Activated CD8-positive, alpha-beta T cell treated with anti-CD3 and anti-CD28 coated beads, Interleukin-2, amount 10 ng/mL, durations not matched to agents 7 days and 5 days (primary cell): ENCODE measurements at places on chromosomes 4 and X.

DNA sequence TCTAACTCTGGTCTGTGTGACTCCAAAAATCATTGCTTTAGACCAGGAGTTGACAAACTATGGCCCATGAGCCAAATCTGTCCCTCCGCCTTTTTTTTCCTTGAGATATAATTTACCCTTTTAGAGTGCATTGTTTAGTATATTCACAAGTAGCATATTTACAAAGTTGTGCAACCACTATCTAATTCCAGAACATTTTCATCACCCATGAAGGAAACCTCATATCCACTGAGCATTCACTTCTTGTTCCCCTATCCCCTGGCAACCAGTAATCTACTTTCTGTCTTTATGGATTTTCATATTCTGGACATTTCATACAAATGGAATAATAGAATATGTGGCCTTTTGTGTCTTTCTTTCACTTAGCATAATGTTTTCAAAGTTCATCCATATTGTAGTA, 67.4 kb upstream of the CITED1 start:
- no peak overlapping the region for H3K27ac ChIP-seq
- no peak for DNase-seq
- H3K4me1 ChIP-seq: no peaks in the 10 kb centered on the region
- no peaks in the 10 kb centered on the region for H3K36me3 ChIP-seq

DNA sequence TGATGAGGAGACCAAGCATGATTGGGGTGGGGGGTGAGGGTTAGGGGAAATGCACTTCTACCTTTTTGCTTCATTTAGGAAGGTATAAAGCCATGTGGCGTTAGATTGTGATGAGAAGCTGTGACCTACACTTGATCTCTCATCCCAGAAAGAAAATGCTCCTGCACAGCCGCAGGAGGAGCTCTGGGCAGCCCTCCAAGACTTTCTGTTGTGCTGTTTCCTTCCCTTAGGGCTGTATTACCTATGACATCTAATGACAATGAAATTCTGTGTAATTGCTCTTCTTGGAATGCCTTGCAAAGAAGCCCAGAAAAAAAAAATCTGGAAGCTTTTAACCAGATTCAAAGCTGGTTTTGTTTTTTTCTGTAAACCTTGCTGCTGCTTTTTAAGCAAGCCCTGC, 13.4 kb downstream of the PRPS2 start:
- H3K27me3 ChIP-seq: no peaks in the 10 kb centered on the region
- H3K4me1 ChIP-seq: peaks cover 24% of the 10 kb centered on the region
- H3K4me3 ChIP-seq: no peak overlapping the region
- DNase-seq: no peak

DNA sequence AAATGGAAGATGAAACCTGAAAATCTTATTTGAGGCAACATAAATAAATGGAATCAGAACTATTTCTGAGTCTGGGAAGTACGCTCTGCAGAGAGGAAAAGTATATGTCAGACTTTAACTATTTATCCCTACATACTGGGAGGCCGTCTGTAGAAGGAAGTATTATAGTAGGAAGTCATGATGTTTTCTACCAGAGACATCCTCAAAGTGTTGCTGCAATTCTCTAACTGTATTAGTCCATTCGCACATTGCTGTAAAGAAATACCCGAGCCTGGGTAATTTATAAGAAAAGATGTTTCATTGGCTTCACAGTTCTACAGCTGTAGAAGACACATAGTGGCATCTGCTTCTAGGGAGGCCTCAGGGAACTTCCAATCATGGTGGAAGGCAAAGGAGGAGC, 88.7 kb upstream of the TBL1X start:
- DNase-seq: no peak
- peaks cover 8% of the 10 kb centered on the region for H3K27me3 ChIP-seq
- H3K36me3 ChIP-seq: no peaks in the 10 kb centered on the region
- H3K4me1 ChIP-seq: peaks cover 23% of the 10 kb centered on the region
- no peak overlapping the region for H3K27ac ChIP-seq

DNA sequence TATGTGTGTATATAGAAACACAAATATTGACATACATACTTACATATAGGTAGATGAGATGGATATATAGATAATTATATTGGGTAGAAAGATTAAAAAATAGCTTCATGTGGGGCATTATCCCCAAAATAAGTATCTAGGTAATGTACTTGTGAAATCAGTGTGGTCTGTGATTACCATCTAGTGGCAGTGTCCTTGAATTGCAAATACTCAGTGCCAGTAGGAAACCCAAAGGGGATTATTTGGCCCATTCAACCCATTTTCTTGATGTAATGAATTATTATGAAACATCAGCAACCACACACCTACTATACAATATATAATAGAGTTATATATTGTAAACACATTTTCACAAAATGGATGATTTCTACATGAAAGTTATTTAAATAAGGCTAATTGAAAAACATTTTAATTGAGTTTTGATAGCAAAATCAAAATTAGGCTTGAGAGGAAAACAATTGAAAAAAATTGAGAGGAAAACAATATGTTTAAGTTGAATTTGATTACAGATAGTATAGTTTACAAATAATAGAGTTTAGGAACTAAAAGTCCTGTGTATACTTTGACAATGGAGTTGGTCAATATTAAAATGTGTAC, 389.4 kb downstream of the GALNTL6 start:
- no peak for DNase-seq
- no peaks in the 10 kb centered on the region for H3K4me1 ChIP-seq
- H3K36me3 ChIP-seq: no peaks in the 10 kb centered on the region

GRCh38 chrX:112223391-112223790, 140.8 kb upstream of the TRPC5 start:
- no peak overlapping the region for H3K27ac ChIP-seq
- H3K4me1 ChIP-seq: no peaks in the 10 kb centered on the region
- H3K4me3 ChIP-seq: no peak overlapping the region
- no peak for DNase-seq
- no peaks in the 10 kb centered on the region for H3K36me3 ChIP-seq

DNA sequence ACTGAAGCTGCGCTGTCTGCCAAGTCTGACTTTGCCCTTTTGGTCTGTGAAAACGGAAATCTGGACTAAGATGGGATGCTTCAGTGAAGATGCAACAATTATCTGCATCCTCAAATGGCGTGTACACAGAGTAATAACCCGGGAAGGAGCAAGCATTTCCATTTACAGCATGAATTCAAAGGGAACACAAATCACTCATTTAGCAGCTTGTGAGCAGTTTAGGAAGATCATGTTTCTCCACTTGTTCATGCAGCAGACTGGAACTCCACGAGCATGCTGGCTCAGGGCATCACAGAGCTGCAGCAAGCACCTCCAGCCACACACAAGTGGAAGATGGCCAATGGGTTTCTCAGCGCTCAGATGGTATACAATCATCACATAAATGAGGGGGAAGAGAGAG, 175.5 kb downstream of the NLGN4X start:
- H3K27me3 ChIP-seq: no peaks in the 10 kb centered on the region
- H3K27ac ChIP-seq: no peak overlapping the region
- H3K4me3 ChIP-seq: no peak overlapping the region
- H3K36me3 ChIP-seq: no peaks in the 10 kb centered on the region

DNA sequence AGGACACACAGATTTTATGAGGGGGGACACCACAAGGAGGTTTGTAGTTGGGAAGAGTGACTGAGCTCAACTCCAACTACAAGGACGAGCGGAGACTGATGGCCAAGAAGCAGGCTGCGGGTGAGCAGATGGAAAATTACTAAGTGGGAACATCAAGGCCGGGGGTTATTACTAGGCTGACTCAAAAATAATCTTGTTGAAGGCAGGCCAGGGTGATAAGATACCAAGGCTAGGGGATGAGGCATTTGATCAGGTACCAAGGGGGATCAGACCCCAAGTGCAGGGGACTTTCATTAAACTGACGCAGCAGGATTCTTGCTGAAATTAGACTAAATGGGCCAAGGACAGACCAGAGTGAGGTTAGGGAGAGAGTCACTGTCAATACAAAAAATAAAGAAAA, 119.4 kb upstream of the SORBS2 start:
- DNase-seq: no peak
- peaks cover 2% of the 10 kb centered on the region for H3K27me3 ChIP-seq
- H3K27ac ChIP-seq: no peak overlapping the region
- no peak overlapping the region for H3K4me3 ChIP-seq
- H3K4me1 ChIP-seq: no peaks in the 10 kb centered on the region

GRCh38 chrX:131734621-131735020, 190.7 kb downstream of the OR13H1 start:
- no peaks in the 10 kb centered on the region for H3K27me3 ChIP-seq
- H3K36me3 ChIP-seq: peaks cover 3% of the 10 kb centered on the region
- H3K27ac ChIP-seq: no peak overlapping the region
- no peaks in the 10 kb centered on the region for H3K4me1 ChIP-seq
- no peak overlapping the region for H3K4me3 ChIP-seq

DNA sequence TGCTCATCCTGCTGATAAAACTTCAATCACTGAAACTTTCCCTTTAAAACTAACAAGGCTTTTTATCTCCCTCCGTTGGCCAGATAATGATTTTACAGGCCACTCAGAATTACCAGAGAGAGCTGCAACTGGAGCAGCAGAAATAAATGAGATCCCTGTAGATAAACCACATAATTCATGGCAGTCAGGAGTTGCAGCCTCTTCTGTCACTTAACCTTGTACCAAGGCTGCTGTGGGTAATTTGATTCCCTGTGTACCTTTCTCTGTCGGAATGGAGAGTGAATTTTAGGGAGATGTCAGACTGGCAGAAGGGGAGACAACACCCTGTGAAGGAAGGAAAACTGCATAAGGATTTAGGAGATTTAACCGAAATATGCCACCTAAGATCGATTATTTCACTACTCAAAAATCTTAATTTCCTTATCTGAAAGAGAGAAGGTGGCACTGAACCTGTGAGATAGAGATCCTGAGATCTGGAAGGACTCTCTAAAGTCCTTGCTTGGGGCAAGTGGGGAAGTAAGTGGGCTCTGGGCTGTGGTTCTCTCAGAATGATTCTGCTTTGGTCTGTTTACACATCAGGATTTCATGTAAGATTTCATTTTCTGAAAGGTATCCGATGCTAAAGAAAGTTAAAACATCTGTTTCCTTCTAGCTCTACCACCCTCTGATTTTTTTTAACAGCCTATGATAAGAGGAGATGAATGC, 14.3 kb upstream of the TSPAN5 start:
- no peaks in the 10 kb centered on the region for H3K36me3 ChIP-seq
- H3K4me3 ChIP-seq: peak overlapping the region; percentile 12
- peaks cover 17% of the 10 kb centered on the region for H3K4me1 ChIP-seq
- DNase-seq: no peak

GRCh38 chrX:46831765-46832327, 5.0 kb upstream of the RP2 start:
- peaks cover 6% of the 10 kb centered on the region for H3K27me3 ChIP-seq
- peaks cover 1% of the 10 kb centered on the region for H3K36me3 ChIP-seq
- H3K4me3 ChIP-seq: no peak overlapping the region

DNA sequence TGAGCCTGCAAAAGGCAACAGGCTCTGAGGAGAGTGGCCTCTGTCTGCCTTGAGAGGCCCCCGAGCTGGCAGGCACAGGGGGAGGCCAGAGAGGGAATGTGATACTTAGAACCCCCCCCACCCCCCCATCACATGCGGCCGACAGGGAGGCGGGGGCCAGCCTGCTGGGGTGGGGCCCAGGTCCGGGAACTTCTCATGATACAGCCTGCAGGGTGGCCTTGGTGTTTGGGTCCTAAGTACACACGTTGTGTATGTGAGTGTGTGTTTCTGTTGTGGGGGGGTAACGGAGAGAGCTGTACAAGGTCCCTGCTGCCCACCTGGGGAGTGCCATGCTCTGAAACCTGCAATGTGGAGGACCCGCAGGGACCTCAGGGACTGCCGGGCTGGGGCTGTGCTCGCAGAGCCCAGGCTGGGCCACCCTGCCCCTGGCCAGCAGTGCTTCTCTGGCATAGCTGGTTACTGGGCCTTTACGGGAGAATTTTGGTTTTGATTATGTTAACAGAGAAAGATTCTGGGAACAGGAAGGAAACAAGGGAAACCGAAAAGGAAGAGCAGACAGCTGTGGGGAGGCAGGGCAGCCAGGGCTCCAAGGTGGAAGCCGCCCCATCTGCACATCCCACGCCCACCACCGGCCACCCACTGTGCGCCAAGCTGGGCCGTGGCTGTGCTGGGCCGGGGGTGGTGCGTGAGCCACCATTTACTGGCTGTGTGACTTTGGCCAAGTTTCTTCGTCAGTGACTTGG, 19.9 kb downstream of the SH3BP2 start:
- peaks cover 51% of the 10 kb centered on the region for H3K36me3 ChIP-seq
- H3K27me3 ChIP-seq: no peaks in the 10 kb centered on the region
- peak overlapping the region; percentile 98 for H3K27ac ChIP-seq
- peak overlapping the region; percentile 92 for H3K4me3 ChIP-seq
- no peak for DNase-seq

GRCh38 chrX:73876911-73877310, 313.9 kb downstream of the CHIC1 start:
- H3K27ac ChIP-seq: no peak overlapping the region
- H3K4me1 ChIP-seq: peaks cover 2% of the 10 kb centered on the region
- H3K36me3 ChIP-seq: no peaks in the 10 kb centered on the region
- no peaks in the 10 kb centered on the region for H3K27me3 ChIP-seq
- no peak overlapping the region for H3K4me3 ChIP-seq
- no peak for DNase-seq

DNA sequence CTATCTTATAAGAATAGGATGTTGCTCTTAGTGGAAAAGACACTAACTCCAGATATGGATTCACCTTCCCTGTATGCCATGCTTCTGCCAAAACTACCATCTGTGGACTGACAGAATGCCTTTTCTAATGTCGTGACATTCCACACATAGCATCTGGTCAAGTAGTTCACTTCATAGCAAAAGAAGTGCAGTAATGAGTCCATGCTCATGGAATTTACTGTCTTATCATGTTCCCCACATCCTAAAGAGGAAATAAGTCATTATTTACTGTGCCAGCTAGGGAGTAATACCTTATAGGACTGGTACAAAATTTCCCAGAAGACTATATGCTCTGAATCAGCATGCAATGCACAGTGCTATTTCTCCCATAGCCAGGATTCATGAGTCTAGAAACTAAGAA, 562.4 kb downstream of the TLL1 start:
- no peak overlapping the region for H3K27ac ChIP-seq
- no peaks in the 10 kb centered on the region for H3K4me1 ChIP-seq
